ENCODE measurements at places on chromosomes 13 and 19.

GRCh38 chr13:89803839-89804238 lies 1543.6 kb upstream of the MIR17HG start:
- no peak overlapping the region for H3K27ac ChIP-seq
- no peak for DNase-seq
- no peaks in the 10 kb centered on the region for H3K36me3 ChIP-seq

DNA sequence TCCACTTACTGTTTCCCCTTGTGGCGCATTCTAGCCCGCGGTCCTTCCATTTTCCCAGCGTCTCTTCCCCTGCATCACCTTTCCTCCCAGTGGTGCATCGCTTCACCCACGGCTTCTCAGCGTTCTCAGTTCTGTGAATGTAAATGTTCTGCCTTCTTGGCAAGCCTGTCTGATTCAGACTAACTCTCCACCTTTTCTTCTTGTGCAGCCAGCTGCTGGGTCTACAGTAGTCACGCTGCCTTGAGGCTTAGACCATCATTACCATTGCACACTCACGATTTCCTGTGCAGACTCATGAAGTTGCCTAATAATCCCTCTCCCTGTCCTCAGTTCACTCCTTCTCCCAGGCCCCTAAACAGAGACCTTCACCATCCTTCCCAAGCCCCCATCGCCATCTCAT lies 75.0 kb downstream of the DHRS12 start:
- DNase-seq = peak; percentile 89
- H3K27me3 ChIP-seq = no peaks in the 10 kb centered on the region
- H3K27ac ChIP-seq = no peak overlapping the region
- H3K36me3 ChIP-seq = peaks cover 9% of the 10 kb centered on the region
- no peak overlapping the region for H3K4me3 ChIP-seq

- H3K27me3 ChIP-seq = no peaks in the 10 kb centered on the region
- H3K4me1 ChIP-seq = peaks cover 28% of the 10 kb centered on the region
- peak overlapping the region; percentile 58 for H3K4me3 ChIP-seq
- DNase-seq = peak; percentile 75
- peak overlapping the region; percentile 35 for H3K27ac ChIP-seq
Measured at GRCh38 chr19:45781214-45782161, 802 bp downstream of the DMPK start.

DNA sequence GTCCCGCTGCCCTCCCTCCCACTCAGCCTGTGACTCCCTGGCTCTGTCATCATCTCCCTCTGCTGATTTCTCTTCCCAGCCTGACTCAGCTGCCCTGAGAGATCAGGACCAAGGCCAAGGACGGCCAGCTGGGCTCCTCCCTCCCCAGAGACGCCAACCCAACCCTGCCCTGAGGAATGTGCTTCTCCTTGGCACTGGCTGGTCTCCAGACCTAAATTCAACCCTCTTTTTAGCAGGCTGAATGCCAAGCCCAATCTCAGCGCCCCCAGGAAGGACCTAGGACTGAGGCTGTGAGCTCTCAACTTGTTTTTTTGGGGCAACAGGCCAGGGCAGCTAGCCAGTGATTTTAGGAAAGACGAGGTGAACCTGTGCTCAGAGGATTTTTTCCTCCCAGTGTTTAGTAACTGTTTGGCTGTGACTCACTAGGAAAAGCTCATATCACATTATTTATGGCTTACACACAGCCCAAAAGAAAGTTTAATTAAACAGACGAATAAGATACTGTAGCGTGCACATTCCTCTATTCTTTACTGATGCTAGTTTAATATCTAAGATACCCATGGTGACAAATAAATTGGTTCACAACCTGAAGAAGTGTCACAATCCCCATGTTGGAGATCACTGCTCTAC lies 7.4 kb upstream of the IGFL1 start:
- H3K27ac ChIP-seq = peak overlapping the region; percentile 51
- peak; percentile 98 for DNase-seq
- H3K27me3 ChIP-seq = peaks cover 24% of the 10 kb centered on the region
- no peaks in the 10 kb centered on the region for H3K36me3 ChIP-seq
- peak overlapping the region; percentile 47 for H3K4me3 ChIP-seq
- H3K4me1 ChIP-seq = peaks cover 33% of the 10 kb centered on the region

DNA sequence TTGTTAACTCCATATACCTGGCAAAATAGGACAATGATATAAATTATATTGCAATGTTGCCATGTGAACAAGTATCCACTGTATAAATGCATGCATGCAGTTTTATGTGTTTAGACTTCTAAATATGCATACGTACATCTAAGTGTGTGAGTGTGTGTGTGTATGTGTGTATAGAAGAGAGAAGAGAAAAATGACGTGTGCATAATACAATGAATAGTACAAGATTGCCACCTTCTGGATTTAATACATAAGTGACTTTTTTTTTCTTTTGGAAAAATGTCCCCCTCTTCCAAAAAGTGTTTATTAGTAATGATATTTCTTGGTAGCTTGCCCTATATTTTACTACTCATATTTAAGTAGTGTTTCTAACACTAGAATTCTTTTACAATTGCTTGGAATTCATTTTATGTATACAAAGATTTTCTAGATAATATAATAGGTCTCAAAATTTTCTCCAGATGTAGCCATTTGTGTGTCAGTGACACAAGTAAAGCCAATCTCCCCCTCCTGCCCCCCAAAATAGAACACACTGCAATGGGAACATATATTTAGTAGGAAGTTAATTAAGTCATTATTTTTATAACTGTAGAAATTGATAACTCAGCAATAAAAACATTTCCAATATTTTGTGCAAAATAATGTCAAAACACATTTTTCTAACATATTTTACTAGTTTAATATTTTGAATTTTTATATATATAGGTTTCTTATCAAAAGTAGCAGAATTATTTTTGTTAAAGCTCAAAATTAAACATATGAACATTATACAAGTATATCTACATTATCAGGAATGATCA lies 783.3 kb upstream of the ATXN8OS start:
- H3K27me3 ChIP-seq = no peaks in the 10 kb centered on the region
- H3K4me3 ChIP-seq = no peak overlapping the region
- H3K4me1 ChIP-seq = no peaks in the 10 kb centered on the region

GRCh38 chr19:12205296-12205695 lies 42.4 kb downstream of the ZNF136 start:
- no peaks in the 10 kb centered on the region for H3K27me3 ChIP-seq
- H3K4me3 ChIP-seq = no peak overlapping the region
- no peak for DNase-seq
- H3K27ac ChIP-seq = no peak overlapping the region

Data from MCF 10A (cell line).